RCC 7860 (cell line): ENCODE measurements at places on chromosomes 11 and 22.

DNA sequence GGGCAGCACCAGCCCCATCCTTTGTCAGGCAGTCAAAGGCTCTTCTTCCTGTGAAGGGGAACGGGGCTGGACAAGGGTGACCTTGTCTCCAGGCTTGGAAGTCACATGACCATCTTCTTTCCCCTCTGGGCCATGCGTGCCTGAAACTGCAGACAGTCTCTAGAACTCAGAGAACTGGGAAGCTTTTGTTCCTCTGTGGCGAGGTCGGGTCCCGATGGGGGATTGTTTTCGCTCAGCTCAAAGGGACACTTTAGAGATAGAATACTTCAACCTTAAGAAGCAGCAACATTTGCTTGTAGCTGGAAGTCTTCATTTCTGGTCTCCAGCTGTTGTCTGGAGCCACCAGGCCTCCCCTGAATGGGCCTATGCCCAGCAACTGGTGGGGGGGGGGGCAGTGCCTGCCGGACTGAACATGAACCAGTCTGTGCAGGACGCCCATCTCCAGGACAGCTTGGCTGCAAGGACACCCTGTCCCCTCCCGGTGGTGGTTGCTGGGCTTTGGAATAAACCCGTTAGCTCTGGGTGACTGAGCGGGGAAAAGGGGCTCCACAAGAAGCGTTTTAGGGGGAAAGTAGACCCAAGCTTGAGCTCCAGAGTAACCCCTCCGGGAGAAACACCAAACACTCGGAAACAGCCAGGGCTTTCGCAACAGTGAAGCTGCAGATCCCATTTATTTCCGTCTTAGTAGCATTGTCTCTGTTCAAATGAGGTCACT lies 55.7 kb upstream of the EMID1 start:
- DNase-seq, result no peak

DNA sequence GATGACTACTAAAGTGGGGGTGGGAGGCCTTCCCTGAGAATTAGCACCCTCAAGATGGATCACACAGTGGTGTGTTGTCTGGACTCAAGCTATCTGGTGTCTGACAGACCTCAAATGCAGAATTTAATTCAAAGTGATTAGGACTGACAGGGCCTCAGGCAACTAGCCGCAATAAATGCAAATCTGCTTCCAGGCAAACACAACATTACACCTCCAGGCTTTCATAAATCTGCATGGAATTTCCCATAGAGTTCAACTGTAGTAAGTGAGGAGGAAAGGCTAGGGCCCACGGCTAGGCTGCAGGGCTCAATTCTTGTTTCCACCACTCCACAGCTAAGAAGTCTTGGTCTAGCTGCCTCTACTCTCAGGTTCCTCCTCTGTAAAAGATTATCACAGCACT lies 331.4 kb downstream of the LARGE1 start:
- no peak for DNase-seq

DNA sequence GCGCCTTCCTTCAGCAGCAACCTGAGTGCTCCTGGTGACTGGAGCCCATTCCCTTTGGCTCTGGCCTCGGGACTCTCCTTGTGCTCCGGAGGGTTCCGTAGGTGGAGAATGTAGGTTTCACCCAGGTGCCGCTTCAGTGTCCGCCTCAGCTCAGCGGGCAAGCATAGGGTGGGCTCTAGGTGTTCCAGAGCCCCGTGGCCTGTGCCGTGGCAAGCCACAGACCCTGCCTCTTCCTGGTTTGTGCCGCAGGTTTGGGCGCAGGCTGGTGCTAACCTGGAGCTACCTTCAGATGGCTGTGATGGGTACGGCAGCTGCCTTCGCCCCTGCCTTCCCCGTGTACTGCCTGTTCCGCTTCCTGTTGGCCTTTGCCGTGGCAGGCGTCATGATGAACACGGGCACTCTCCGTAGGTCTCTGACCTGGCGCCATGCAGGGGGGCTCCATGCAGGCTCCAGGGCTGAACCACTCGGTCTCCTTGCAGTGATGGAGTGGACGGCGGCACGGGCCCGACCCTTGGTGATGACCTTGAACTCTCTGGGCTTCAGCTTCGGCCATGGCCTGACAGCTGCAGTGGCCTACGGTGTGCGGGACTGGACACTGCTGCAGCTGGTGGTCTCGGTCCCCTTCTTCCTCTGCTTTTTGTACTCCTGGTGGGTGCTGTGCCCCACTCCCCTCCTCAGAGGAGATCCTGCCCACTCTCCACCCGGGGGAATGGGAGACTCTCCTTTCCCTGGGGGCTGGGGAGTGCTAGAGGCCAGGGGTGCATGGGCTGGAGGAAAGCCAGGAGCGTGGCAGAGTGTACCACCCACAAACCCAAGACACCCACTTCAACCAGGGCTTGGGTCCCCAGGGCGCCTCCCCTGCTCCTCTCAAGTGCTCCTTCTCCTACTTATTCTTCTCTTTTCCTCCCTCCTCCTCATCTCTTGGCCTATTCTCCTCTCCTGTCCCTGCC lies 2.4 kb downstream of the SLC22A12 start:
- no peak for DNase-seq

DNA sequence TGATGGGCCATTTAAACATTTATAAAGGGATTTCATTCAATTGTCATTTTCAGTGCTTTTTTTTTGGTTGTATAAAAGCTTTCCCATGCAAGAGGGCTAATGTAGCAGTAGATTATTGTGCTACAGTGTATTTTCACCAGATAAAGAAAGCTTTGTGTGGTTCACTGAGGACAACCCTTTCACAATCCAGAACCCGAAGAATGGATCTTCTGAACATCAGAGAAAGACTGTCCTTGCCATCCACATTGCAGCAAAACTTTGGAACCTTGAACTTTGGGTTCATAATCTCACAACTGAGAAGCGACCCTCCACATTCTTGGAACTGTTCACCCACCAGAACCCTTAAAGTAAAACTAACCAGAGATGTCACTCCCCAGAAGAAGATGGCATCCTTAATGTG lies 9.3 kb downstream of the APOBEC3H start:
- no peak for DNase-seq

DNA sequence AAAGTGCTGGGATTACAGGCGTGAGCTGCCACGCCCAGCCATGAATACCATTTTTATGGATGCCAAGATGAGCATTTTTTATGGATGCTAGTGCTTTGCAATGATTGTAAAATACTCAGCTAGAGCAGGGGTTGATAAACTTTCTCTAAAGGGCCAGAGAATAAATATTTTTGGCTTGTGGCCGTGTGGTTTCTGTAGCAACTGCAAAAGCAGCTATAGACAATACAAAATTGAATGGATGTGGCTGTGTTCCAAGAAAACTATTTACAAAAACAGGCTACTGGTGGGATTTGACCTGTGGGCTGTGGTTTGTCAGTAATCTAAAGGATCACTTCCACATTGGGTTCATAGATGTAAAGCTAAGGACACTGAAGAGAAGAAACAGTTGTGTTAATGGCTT lies 56.0 kb downstream of the COMMD9 start:
- DNase-seq, result no peak

DNA sequence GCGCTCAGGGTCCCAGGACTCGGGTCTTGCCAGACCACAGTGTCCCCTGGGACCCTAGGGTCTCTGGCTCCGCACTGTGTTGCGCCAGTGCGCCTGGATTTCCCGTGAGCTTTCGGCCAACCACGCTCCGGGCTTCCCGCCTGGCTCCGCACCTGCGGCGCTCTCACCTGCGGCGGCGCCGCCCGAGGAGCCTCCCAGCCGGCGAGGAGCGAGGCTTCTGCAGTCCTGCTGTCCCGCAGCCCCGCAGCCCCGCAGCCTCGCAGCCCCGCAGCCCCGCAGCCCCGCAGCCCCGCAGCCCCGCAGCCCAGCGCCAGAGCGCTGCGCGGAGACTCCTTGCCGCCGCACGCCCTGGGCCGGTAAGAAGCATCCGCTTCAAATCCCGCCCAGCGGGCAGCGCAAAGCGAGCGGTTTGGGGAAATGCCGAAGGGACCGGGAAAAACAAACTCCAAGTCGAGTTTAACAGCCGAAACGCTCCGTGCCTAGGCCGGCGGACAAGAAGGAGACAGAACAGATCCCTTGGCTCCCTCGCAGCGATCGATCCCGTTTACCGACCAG lies 939 bp downstream of the ALX4 start:
- DNase-seq, result no peak

DNA sequence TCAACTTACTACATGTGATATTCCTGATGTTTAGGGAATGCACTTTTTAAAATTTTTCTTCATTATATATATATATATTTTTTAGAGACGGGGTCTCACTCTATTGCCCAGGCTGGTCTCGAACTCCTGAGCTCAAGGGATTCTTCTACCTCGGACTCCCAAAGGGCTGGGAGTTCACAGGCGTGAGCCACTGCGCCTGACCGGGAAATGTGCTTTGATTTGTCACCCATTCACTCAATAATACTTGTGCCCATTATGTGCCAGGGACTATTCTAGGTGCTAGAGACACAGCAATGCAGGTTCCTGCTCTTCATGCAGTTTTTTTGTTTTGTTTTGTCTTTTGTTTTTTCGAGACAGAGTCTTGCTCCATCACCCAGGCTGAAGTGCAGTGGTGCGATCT lies 56.1 kb upstream of the INCENP start:
- no peak for DNase-seq

- DNase-seq, result no peak
Measured at GRCh38 chr11:128389461-128389976, 197.8 kb downstream of the ETS1 start.
